ENCODE measurements at places on chromosomes 7 and 10.

- DNase-seq = no peak
These were observed 395.7 kb upstream of the NRG3 start for GRCh38 chr10:81479316-81479715.

- peak; percentile 74 for DNase-seq
These were observed 17.1 kb downstream of the ARHGAP21 start for GRCh38 chr10:24706479-24707118.

- DNase-seq = no peak
These were observed 7.5 kb downstream of the GDI2 start for GRCh38 chr10:5805711-5806110.

- DNase-seq = no peak
These were observed 180.1 kb upstream of the CCDC6 start for GRCh38 chr10:60086421-60086820.

All from RWPE2 (cell line).